Activated naive CD8-positive, alpha-beta T cell treated with anti-CD3 and anti-CD28 coated beads, Interleukin-2, amount 50 U/mL, for 24 hours (primary cell): ENCODE measurements at places on chromosomes 1 and 21.

DNA sequence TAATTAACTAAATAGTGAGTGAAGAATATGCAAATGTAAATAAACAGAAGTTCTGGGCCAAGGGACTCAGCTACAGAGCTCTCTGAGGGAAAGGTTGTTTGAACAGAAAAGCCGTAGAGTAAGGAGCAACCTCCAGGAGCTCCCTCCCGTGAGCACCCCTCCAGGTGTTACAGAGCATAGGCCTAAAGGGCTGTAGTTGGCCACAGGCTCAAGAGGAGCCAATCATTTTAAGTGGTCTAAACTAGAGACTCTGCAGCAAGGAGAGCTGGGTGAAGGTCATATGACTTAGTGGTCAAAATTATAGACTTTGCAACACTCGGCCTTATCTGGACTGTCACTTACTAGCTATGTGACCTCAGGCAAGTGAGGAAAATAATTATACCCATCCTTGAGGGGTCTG, 19.1 kb upstream of the RXRG start:
- DNase-seq = no peak

GRCh38 chr1:73674945-73675561, 522.9 kb downstream of the LRRIQ3 start:
- no peak for DNase-seq

GRCh38 chr1:1185101-1185765, 11.6 kb downstream of the TTLL10 start:
- no peak for DNase-seq

DNA sequence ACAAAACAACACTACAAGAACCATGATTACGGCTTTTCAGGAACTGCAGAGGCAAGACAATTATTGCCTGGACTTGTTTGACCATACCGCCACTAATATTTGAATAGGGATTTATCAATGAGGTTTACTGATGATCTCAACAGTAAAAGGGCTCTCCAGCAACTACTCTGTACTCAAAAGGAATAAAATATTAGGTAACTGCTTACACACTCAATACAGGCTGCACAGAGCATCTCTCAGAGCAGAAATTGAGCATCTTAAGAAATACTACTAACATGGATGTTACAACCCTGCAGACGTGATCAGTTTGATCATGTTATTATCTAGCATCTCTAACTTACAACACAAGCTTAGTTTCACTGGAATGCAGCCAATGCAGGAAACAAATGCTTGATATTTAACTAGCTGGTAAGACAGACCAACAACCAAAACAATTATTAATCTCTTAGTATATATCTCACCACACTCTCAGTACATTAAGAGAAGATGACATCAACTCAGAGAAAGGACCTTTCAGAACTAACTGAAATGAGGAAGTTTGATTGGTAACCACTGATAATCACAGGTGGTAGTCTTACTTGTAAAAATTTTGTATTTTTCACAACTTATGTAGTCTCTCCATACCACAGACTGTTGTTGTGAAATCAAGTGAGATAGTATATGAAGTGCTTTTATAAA, 52.2 kb downstream of the PUM1 start:
- no peak for DNase-seq

GRCh38 chr21:14054682-14055081, 156.1 kb downstream of the LIPI start:
- no peak for DNase-seq

- DNase-seq = no peak
Measured at GRCh38 chr1:7284839-7285435, 486.2 kb upstream of the VAMP3 start.

DNA sequence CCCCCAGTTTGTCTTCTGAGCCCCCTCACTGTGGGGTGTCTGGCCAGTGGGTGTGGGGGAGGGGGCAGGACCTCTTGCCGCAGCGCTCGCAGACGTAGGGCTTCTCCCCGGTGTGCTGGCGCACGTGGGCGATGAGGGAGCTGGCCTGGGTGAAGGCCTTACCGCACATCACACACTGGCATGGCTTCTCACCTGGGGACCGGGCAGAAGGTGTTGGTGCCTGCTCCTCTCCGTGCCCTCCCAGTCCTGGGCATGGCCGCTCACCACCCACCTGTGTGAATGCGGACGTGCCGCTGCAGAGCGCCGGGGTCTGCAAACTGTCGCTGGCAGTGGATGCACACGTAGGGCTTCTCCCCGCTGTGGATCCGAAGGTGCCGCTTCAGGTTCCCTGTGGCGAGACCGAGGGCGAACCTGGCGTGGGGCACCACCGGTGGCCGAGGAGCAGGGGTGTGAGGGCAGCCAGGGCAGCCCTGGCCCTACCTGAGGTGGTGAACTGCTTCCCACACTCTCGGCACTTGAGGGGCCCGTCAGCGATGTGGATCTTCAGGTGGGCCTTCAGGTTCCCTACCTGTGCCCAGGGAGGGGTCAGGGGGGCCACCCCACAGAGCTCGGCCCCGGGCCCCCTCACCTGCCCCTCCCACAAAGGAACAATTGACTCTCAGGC, 32.4 kb downstream of the ZBTB17 start:
- no peak for DNase-seq

GRCh38 chr1:10685808-10686403, 110.5 kb downstream of the CASZ1 start:
- DNase-seq = no peak

DNA sequence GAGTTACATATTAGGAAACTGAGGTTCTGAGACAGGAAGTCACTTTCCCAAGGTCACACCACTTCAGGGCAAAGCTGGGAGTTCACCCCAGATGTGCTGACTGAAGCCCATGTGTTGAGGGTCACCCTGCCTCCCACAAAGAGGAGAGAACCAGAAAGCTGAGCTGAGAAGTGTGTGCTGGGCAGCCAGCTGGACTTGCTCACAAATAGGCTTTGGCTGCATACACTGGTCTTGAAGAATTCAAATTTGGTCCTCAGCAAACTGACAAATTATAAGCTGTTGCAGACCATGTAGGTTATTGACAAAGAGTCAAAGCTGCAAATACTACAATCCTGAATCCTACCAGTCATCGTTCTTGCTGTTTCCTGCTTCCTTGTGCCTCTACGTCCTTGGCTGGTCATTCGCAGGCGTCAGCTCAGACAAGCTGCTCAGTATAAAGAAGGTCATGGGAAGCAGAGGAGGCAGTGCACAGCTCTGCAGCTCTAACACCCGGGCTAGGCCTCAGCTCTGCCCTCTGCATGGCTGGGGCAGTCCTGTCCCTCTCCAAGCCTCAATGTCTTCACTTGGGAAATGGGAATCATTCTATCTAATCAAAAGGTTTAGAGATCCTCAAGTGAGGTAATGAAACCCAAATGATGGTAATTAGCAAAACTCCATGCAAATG, 40.0 kb downstream of the CDCP2 start:
- DNase-seq = no peak

DNA sequence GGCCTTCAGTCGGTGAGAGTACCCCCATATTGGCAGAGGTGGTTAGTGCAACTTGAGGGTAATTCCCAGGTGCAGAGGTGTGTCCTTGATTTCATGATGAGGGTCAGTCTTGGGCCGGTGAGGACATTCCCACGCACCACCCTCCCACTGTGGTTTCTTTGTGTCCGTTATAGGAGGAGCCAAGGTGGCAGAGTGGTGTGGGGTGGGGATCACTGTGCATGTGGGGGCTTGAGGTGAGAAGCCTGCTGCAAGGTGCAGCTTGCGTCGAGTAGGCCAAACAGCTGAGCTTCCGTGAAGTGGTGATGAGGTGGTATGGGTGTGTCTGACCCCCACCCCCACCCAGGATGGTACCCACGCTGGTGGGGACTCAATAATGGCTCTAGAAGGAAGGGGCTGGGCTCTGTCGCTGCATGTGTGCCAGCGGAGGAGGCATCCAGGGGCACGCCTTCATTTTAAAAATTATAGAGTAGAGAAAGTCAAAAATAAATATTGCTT, 6.2 kb downstream of the PTPRF start:
- no peak for DNase-seq

DNA sequence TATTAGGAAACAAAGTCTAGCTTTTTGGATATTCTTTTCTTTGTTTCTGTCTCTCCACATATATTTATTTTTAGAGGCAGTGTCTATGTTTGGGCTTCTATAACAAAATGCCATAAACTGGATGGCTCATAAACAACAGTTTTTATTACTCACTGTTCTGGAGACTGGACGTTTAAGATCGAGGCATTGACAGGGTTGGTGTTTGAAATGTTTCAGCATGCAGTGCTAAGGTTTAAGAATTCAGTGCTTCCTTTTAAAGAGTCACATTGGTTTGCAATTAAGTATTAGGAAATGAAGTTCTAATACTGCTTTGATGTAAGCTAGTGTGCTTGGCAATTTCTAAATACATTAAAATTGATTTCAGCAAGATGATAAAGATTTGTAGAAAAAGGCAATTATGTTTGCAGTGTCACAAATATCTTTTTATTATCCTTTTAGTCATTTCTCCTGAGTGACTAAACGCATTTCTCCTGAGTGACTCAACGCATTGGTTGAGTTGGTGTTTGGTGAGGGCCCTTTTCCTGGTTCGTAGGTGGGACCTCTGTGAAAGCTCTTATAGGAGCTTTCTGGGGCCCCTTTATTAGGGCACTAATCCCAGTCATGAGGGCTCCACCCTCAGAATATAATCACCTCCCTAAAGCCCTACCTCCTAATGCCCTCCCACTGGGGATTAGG, 317.0 kb downstream of the USP25 start:
- no peak for DNase-seq

DNA sequence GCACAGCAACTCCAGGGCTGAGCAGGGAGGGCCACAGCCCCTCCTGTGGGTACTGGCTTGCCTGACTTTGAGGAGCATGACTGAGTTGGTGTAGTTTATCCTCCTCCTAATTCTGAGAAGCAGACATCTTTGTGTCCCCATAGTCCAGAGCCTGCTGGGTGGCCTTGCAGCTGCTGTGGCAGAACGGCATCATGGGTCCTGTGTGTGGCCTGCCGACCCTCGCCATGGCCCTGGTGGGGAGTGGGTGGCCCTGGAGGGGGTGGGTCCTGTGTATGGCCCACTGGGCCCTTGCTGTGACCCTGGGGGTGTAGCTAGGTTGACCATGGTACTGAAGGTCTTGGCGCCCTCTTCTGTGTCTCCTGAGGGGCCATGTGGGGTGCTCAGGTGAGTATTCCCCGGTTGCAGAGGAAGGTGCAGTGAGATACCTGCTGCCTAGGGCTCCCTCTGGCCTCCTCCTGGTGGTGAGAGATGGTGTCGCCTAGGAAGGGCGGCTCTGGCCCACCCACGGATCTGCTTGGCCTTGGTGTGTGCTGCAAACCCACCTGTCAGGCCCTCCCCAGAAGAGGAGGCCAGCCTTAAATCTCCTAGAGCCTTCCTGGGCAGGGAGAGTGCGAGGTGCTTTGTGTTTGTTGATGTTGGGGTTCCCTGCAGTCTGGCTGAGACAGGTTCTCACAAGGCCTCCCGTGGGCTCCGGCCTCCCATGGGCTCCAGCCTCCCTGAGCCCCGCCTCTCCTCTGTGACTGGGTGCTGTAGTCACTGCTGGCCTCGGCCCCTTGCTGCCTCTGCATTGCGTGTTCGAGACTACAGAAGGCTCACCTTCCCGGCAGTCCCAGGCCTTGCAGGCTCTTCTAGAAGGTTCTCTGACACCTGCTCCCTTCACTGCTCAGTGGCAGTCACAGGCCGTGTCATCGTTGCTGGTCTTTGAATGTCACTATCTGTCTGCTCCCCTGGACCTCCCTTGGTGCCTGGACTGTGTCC, 7.8 kb downstream of the SNAP47 start:
- no peak for DNase-seq

GRCh38 chr1:41917076-41917475, 1.6 kb downstream of the HIVEP3 start:
- no peak for DNase-seq

- no peak for DNase-seq
Measured at GRCh38 chr1:231487910-231488309, 40.6 kb upstream of the TSNAX start.

GRCh38 chr1:216178281-216178680, 245.0 kb downstream of the USH2A start:
- DNase-seq = no peak

DNA sequence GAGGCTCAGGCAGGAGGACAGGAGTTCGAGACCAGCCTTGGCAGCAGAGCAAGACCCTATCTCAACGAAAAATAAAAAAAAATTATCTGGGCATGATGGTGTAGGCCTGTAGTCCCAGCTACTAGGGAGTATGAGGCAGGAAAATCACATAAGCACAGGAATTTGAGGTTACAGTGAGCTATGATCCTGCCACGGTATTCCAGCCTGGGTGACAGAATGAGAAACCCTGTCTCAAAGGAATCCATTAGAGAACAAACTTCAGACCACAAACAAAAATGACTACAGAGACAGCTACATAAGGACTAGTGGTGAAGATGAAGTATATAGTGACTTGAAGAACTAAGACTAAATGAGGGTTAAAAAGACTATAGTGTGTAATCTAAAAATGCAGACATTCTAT, 233.1 kb downstream of the RERE start:
- DNase-seq = no peak

DNA sequence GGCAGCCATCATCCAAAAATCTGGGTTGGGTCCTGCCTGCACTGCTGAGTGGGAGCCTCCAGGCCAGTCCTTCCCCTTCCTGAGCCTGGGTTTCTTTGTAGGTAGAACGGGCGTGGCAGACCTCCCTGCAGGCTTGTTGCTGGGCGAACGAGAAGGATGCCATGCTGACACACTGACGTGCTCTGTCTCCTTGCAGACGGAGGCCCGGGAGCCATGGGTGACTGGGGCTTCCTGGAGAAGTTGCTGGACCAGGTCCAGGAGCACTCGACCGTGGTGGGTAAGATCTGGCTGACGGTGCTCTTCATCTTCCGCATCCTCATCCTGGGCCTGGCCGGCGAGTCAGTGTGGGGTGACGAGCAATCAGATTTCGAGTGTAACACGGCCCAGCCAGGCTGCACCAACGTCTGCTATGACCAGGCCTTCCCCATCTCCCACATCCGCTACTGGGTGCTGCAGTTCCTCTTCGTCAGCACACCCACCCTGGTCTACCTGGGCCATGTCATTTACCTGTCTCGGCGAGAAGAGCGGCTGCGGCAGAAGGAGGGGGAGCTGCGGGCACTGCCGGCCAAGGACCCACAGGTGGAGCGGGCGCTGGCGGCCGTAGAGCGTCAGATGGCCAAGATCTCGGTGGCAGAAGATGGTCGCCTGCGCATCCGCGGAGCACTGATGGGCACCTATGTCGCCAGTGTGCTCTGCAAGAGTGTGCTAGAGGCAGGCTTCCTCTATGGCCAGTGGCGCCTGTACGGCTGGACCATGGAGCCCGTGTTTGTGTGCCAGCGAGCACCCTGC, 1.4 kb downstream of the GJA4 start:
- DNase-seq = no peak
